Osteoblast (primary cell): ENCODE measurements at places on chromosomes 3 and 15. TPM values are rescaled to one million over a fixed set of nuclear protein-coding genes. Genes with fewer than 3 reads are reported as not detected.

GRCh38 chr3:8555725-8556472, 54.3 kb downstream of the LMCD1 start:
- DNase-seq = no peak

- DNase-seq = no peak
Measured at GRCh38 chr3:133447750-133448477, 48.1 kb downstream of the BFSP2 start.

DNA sequence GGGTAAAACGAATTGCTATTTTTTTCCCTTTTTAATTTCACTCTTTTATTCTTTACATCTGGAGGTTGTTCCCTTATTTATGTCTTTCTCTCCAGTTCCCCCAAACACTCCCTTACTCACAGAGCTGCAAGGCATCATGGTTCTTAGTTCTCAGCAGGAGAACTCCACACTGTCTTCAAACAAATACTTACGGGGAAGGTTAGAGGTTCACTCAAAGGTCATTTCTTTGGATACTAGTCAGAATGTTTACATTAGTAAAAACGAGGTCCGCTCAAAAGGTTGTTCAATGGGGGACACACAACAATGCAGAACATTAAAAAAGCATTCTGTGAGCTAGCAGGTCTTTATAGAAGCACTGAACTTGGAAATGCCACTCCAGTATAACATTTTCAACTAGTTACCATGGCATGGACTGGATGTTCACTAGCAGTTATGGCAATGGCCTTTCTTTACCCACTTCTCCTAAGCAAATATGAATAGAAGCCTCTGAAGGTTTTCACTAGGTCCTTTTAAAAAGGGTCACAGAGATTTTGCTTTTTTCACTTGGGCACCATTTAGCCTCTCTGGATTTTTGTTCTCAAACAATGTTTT, 201.7 kb downstream of the MEIS2 start:
- DNase-seq = no peak

DNA sequence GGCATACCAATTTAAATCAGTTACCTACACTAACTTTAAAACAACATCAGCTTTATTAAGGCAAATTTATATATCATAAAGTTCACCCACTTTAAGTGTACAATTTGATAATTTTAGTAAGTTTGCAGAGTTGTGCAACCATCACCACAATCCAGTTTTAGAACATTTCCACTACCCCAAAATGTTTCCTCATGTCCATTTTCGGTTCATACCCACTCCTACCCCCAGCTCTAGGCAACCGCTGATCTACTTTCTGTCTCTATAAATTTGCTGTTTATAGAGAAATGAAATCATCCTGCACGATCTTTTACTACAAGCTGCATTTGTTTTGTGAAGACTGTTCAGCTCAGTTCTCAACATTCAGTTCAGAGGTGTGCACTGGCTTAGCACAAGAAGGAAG, 31.5 kb upstream of the FAM81A start:
- no peak for DNase-seq

DNA sequence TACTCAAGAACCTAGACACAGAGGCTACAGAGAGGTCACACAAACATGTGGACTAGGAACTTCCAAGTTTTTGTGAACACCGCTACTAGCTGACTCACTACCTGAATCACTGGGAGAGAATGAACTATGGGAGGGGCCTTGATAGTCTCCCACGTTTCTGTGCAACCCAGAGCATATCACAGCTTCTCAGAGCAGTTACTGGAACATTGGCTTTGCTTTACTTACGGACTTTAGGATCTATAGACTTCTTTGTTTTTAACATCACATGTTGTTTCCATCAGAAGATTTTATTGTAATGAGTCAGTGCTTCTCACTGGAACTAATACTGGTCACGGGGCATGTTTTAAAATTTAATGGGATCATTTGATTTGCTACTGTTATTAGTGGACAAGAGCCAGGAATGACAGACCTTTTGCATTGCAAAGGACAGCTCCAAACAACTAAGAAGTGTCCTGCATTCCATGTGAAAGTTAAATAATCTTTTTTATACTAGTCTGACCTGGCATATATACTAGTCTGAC, 35.6 kb downstream of the RTP4 start:
- peak; percentile 86 for DNase-seq

DNA sequence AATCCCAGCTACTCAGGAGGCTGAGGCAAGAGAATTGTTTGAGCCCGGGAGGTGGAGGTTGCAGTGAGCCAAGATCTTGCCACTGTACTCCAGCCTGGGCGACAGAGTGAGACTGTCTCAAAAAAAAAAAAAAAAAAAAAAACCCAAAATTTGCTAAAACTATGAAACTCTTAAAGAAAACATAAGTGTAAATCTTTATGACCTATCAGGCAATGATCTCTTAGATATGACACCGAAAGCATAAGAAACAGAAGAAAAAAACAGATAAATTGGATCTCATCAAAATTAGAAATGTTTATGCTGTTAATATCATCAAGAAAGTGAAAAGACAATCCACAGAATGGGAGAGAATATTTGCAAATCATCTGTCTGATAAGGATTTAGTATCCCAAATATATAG, 15.3 kb downstream of the GRAMD2A start:
- no peak for DNase-seq

- DNase-seq = no peak
Measured at GRCh38 chr3:58107597-58107996, 99.4 kb downstream of the FLNB start.

DNA sequence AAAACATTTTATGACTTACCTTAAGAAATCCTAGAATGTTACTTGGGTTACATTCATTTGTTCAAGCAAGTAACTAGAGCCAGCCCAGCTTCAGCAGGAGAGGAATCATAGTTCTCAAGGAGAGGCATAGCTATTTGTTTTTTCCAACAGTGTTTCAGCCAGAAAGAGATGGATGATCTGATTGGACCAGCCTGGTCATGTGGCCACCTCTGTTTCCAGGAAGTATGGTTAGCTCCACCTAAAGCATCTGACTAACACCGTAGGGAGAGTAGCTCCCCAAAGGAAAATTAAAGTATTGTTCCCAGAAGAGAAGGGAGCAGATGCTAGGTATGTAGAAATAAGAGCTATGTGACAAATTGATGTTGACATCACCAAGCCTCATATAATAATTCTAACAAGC, 417.1 kb downstream of the TAFA4 start:
- no peak for DNase-seq

- no peak for DNase-seq
Measured at GRCh38 chr15:95448531-95449229, 881.8 kb upstream of the NR2F2 start.

GRCh38 chr15:65869954-65870871, 922 bp downstream of the RAB11A start:
- DNase-seq = peak; percentile 43

DNA sequence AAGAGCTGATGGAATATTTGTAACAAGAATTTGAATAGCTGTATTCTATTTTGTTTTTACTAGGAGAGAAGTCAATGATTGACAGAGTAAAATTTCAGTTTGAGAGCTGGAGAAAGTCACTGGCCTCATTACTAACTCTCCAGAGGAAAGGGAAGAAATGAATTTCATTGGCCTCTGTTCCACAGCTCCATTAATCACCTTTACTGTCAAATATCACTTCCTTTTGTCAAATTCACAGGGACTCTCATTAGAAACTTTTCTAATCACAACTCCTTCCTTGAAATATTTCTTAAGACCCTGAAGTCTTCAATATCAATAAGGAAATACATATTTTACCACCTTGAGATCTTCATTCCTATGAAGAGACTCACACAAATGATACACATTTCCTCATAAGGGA, 379.9 kb upstream of the RASGRP1 start:
- no peak for DNase-seq

- no peak for DNase-seq
Measured at GRCh38 chr3:95434491-95434890, 1371.6 kb downstream of the NSUN3 start.

- no peak for DNase-seq
Measured at GRCh38 chr15:33204926-33205325, 10.4 kb upstream of the FMN1 start.

DNA sequence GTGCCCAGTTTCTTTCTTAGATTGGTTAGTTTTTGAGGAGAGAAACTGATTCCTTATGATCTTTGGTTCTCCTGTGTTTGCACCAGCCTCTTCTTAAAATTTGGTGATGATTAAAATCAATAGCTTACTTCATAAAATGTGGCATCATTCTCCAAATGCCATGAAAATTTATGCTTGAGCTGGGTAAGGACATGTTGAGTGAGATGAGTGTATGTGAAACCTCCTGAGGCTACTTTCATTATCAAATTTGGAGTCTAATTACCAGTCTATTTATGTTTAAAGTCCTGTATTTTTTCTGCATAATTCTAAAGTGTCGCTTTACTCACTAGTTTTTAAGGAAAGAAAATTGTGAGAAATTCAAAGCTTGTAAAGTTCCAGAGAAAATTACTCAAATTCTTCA, 102.1 kb downstream of the DIPK2A start:
- DNase-seq = no peak

- DNase-seq = no peak
Measured at GRCh38 chr15:72907733-72908132, 124.2 kb upstream of the ADPGK start.

- DNase-seq = no peak
Measured at GRCh38 chr3:33377489-33377888, 62.7 kb downstream of the UBP1 start.

DNA sequence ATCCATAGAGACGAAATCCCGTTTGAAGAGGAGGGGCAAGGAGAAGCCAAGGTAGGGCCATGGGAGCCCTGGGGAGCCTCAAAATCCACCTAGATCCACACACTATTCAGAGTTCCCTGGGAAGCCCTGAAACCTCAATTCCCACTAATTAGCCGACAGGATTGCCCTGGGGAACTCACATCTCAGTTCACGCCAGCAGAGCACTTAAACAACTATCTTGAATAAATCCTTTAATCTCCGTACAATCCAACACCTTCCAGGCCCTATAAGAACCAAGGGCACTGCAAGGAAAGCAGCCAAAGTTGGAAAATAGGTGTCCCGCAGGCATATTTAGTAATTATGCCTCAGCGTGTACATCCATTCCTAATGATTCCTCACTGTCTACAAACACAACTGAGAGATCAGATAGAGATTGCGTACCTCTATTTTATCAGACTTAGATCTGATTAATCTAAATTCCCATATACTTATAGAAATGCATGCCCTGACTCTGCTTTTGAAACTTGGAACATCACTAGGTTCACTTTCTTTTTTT, 25.6 kb upstream of the EIF4A2 start:
- DNase-seq = no peak

- no peak for DNase-seq
Measured at GRCh38 chr3:160159806-160160205, 65.4 kb upstream of the C3orf80 start.

- DNase-seq = no peak
Measured at GRCh38 chr3:123153125-123154019, 48.4 kb upstream of the SEC22A start.

DNA sequence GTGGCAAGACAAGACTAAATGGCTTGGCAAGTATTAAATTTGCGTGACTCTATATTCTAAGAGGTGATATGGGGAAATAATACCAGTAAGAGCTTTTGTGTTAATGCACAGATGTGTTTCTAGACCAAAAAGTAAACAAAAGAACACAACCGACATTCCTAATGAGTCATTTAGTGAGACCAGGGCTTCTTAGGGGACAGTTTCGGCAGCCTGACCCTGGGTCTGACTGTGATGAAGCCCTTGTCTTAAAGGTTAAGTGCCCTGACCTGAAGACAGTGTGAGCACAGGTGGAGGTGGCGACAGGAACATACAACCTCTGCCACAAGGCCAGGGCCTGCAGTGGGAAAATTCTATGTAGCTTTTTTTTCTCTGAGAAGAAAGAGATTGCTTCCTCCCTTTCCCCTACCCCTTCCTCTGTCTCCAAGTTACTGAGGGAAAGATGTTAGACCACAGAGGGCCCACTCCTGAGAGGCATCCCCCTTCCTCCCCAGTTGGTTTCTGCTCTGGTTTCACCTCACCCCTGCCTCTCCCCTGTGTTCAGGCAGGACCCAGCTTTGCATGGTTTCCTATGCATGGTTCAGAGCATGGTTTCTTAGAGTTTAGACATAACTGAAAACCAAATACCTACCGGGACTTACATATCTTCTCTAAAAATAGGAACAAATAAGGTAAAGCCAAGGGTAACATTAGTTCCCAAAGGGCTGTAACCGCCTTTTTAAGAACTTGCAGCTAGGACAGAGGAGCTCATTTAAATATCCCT, 24.8 kb upstream of the CMTM7 start:
- no peak for DNase-seq

DNA sequence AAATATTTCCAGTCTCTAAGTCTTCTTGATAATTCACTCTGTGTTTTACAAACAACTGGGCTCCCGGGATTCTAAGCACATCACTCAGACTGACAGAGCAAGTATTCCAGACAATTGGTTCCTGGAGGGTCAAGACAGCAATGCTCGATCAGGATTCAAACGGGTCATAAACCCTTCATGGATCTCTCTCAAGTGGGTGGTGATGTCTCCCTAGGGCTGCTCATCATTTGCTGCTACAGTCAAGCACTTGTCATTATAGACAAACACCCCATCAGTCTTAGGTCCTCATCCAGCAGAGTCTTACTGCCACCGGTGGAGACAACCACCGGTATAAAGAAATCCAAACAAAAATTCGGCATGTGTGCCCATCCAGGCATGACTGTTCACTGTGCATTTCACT, 921.1 kb downstream of the FHIT start:
- no peak for DNase-seq

GRCh38 chr3:126731044-126731443, 27.0 kb downstream of the CHCHD6 start:
- DNase-seq = no peak

DNA sequence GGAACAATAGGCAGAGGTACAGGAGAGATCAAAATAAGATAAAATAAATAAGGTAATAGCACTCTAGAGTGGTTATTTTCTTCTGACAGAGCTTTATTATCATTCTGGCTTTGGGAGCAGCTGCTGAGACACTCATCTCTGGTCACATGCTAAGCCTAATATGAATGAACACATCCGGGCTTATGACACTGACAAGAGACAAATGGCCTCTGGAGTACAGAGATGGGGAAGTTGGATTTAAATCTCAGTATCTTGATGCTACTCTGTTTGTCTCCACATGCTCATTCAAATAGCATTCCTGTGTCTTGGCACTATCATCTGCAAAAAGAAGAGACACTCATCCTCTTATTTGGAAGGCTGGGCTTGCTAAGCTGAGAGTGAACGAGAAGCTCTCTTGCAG, 55.6 kb downstream of the TMEM45A start:
- DNase-seq = no peak

Gene ATP13A5
- not detected in 2 replicates for total RNA-seq

Gene GOLGA8Q
- total RNA-seq = 0.36 and 2.4 TPM in 2 replicates

Gene RFTN1
- total RNA-seq = 94.6 and 99.2 TPM in 2 replicates

Gene TEX9
- total RNA-seq = 11.2 and 12.7 TPM in 2 replicates

Gene ANKUB1
- under 0.01 TPM in 1 of 2 replicates, not detected in the other for total RNA-seq

Gene ALDH1L1
- under 0.01 TPM in 1 of 2 replicates, not detected in the other for total RNA-seq

Gene AP3B2
- under 0.01 and 0.36 TPM in 2 replicates for total RNA-seq

Gene TMEM108
- 0.29 and 0.36 TPM in 2 replicates for total RNA-seq

Gene SLC2A2
- not detected in 2 replicates for total RNA-seq

Gene ADAMTS9
- 2.7 and 4.0 TPM in 2 replicates for total RNA-seq

Gene CPA3
- total RNA-seq = 1.1 and 2.1 TPM in 2 replicates

Gene FAM98B
- 7.4 and 9.8 TPM in 2 replicates for total RNA-seq

Gene RHCG
- not detected in 2 replicates for total RNA-seq
